ENCODE measurements at places on chromosomes 6 and 20.

GRCh38 chr6:131486608-131487007 is 86.4 kb upstream of the ARG1 start:
- DNase-seq = no peak

DNA sequence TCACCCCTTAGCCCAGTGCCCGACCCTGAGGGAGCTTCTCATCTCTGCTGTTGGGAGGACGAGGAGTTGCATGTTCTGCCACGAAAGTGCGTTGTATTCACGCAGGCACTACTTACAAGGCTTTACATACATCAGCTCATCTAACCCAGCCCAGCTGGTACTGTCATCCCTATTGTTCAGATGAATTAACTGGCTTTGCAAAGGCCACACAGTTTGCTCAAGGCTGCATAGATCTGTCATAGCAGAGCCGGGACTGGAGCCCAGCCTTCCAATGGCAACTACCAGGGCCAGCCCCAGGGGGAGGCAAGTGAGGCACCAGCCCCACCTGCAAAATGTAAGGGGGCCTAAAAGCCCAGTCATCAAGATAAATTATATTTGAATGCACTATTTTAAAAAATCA is 257.6 kb downstream of the NFATC2 start:
- DNase-seq = no peak

- no peak for DNase-seq
These were observed 31.3 kb downstream of the BCAS4 start for GRCh38 chr20:50826121-50826520.

- no peak for DNase-seq
These were observed 303.9 kb downstream of the CDKAL1 start for GRCh38 chr6:20838113-20838512.

GRCh38 chr20:43460830-43461200 is 3.1 kb downstream of the SRSF6 start:
- no peak for DNase-seq

- DNase-seq = no peak
These were observed 365.7 kb downstream of the ZFAND3 start for GRCh38 chr6:38185244-38185643.

GRCh38 chr6:139821676-139822223 is 447.3 kb upstream of the CITED2 start:
- peak; percentile 13 for DNase-seq

- DNase-seq = no peak
These were observed 29.1 kb downstream of the RALY start for GRCh38 chr20:34022839-34023234.

GRCh38 chr20:46237227-46237626 is 71.1 kb downstream of the CDH22 start:
- no peak for DNase-seq

- peak; percentile 52 for DNase-seq
These were observed 22.9 kb downstream of the CNBD2 start for GRCh38 chr20:35991142-35991771.

DNA sequence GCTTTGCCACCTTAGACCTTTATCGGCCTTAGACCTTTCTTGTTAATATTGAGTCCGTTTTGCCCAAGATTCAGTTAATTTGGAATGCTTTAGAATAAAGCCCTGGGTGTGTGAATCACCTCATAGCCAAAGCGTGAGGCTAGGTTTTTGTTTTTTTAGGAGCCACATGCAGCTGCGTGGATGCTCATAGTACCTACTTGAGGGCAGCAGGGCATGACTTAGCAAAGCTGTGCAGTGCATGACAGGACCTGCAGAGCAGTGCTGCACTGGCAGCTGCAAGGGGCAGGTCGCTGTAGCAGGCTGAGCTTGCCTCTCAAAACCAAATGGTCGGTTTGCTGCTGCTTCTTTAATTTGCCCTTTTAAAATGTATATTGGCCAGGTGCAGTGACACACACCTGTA is 116.1 kb downstream of the JAG1 start:
- peak; percentile 90 for DNase-seq

DNA sequence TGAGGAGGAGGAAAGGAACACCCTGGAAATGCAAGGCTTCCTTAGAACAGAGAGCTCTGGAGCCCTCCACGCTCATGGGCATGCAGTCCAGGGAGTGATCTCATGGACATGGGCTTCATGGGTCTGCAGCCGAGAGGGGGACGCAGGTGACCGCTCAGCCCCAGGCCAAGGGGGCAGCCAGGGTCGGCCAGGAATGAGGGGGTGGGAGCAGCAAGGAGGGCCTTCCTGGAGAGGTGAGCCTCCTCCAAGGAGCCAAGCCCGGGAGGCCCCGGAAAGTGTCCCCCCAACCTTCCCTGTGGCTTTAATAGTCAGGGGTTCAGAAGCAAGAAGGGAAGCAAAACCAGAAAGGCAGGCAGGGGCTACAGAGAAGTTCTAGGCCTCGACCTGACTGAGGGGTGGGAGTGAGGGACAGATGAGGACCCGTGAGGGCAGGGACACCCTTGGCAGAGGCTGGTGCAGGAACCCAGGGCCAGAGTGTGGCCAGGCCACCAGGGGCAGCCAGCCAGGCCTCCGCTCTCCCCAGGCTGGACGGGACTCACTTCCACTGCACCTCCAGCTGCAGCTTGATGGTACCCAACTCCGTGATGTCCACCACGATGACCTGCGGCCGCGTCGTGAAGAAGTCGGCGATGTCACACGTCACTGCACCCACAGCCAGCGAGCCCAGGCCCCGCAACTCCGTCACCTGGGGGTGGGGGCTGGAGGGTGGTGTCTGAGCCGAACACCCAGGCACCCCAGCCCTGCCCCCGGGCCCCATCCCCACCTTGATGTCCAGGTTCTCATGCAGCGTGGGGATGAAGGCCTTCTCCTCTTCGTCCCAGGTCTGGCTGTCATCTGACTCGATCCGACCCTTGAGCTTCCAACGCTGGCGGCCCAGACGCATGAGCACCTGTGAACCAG is 83.2 kb downstream of the RIPOR3 start:
- no peak for DNase-seq

DNA sequence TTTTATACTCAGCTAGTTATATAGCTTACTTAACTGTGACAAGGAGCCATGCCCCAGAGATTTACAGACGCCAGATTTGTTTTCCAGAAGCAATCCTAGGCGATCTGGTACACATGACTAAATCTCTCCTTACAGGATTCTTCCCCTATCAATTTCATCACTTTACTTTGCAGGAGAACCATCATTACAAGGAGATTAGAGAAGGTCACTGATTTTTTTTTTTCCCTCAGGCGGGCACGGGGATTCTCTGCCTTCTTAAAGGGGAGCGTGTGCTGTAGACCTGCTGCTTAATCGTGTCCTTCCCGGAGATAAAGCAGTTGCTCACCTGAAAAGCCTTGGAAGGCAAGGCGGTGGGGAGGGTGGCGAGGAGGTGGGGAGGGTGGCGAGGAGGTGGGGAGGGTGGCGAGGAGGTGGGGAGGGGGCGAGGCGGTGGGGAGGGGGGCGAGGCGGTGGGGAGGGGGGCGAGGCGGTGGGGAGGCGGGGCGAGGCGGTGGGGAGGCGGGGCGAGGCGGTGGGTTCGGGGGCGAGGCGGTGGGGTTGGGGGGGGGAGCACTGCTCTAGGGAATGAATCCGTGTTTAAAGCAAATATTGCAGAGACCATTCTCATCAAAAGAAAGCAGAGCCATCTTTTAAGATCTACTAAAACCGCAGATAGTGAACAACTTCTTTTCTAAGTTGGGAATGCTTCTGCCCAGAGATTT is 14.3 kb upstream of the MRAP2 start:
- no peak for DNase-seq

GRCh38 chr6:32462609-32463008 is 22.9 kb downstream of the HLA-DRA start:
- no peak for DNase-seq

GRCh38 chr6:169898788-169899480 is 147.5 kb downstream of the ERMARD start:
- DNase-seq = no peak

- DNase-seq = peak; percentile 86
These were observed 147.1 kb upstream of the SMLR1 start for GRCh38 chr6:130680116-130680515.

DNA sequence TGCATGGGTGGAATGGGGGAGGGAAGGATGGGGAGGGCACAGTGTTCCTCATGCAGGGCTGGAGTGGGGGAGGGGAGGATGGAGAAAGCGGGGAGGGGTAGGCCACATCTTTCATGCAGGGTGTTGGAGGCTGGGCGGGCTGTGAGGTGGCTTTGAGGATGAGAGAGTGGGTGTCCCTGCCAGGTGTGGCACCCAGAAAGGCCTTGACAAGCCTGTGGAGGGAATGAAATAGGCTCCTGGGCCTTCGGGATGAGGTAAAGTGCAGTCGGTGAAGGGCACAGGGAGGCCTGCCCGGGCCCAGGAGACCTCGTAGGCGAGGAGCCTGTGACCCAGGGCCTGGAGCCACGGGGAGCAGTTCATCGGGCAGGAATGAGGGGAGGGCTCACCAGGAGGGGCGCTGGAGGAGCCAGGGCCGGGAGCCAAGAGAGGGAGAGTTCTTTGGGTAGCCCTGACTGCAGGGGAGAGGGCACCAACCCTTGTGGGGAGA is 7.6 kb downstream of the CEBPB start:
- no peak for DNase-seq

- DNase-seq = peak; percentile 15
These were observed 212.2 kb downstream of the HIVEP2 start for GRCh38 chr6:142732790-142733189.

DNA sequence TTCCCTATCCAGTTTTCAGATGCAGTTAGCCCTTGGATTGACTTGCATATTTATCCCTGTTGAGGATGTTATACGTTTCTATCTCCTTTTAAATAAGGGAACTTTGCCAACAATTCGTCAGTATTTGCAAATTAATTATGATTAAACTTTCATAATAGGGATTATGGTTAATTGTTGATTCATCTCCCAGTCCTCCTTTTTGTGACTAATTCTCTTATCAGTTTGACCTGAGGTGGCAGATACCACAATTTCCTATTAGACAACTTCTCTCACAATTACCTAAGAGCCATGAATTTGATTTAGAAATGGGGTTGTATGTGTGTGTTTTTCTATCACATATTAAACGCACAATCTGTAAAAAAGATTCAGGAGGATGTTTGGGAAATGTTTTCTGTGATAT is 172.9 kb downstream of the LAMA2 start:
- peak; percentile 12 for DNase-seq

- DNase-seq = peak; percentile 38
These were observed 4.0 kb downstream of the LY6G5C start for GRCh38 chr6:31676904-31677303.

GRCh38 chr20:57779401-57780003 is 69.7 kb upstream of the PMEPA1 start:
- DNase-seq = peak; percentile 53

DNA sequence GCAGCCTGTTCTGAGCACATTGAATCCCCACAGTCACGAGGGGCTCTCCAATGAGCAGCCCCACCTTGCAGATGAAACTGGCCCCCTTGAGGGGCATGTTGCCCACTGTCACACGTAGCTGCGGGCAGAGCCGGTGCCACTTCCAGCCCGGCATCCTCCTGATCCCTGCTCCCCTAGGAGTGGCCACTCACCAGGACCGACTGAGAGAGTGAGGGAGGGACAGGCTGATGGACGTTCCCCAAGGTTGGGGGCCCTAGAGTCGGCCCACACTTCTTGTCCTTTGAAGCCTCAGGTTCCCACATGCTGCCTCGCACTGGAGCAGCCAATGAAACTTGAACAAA is 10.5 kb downstream of the ENTPD6 start:
- DNase-seq = no peak

DNA sequence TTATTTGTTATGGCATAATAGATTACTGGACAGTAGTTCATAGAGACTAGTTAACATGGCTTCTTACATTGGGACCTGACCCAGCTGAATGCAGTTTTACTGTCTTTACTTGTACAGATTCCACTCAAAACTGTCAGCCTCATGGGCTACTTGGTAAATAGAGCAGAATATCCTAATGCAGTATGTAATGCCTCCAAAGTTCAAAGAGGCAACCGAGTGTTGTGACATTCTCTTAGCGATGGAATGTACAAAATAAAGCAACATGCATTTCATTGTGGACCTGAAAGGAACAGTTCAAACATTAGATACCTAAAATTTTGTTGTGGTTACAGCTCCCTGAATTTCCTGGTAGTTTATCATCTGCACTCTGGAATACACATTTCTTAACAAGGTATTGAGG is 29.1 kb upstream of the RGS17 start:
- DNase-seq = no peak

DNA sequence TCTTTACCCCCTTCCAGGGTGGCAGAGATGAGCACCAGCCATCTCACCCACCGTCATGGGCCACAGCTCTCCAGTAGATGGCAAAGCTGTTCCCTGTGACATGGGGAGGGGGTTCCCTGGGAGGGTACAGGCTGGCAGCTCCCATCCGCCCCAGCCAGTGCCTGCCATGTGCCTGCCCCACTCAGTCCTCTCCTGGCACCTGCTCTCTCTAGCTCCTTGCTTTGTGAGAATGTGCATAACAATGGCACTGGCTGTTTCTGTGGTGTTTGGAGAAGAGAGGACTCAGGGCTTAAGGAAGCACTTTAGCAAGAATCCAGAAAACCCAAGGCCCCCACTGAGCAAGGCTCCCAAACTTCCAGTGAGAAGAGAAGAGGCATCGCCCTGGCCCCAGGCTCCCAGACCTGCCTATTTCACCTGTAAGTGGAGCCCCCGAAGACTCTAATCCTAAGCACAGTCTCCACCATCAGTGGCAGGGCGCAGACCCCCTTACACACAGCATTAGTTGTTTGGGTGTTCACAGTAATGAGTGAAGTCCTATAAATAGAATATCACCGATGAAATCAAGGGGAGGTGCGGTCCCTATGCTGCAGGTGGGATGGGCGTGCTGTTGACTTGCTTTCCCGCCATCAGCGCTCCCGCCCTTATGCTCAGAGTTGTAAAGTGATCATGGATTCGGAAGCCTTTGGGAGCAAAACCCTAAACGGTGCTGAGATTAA is 110.2 kb downstream of the AGPAT4 start:
- no peak for DNase-seq

DNA sequence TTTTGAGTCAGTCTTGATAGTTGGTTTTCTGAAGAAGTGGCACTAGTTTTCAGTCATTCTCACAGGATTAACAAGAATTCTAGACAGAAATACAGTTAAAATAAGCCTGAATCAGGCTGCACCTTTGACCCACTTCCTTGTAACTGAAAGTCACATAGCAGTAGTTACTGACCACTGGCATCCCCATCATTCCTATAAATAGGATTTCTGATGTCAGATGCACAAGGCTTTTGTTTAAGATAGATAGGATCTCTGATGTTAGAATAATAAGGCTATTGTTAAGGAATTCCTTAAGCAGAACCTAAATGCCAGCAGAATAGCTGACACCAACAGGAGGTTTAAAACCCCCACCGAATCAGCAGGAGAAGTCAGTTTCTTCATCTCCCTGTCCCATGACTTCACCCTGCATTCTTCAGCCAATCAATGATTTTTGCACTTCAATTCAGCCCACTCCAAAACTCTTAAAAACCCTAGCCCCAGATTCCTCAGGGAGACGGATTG is 30.6 kb upstream of the ZBTB24 start:
- DNase-seq = no peak

DNA sequence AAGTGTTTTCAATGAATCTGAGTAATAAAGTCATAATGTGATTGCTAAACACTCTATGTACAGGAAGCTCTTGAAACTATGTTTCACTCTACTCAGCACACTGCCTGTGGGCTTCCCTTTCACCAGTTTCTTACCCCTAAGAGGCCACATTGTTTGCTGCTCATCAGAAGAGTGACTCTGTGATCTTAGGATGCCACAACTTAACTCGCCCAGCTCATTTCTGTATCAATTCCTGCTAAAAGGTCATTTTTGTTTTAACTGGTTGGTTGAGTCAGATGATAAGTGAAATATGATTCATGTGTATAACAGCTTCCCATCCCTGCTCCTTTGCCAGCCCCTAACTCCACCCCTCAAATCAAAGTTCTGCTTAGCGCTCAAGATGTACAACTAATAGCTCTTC is 9.8 kb upstream of the NDUFAF4 start:
- DNase-seq = peak; percentile 36
